ENCODE measurements at places on chromosomes 2 and 18. TPM values are rescaled to one million over a fixed set of nuclear protein-coding genes. Genes with fewer than 3 reads are reported as not detected.

GRCh38 chr2:99404039-99404796 is 67.0 kb downstream of the EIF5B start:
- peaks cover 6% of the 10 kb centered on the region for H3K36me3 ChIP-seq
- H3K27ac ChIP-seq: no peak overlapping the region
- peaks cover 2% of the 10 kb centered on the region for H3K4me1 ChIP-seq
- no peak overlapping the region for H3K4me3 ChIP-seq

- no peak overlapping the region for H3K4me3 ChIP-seq
- H3K27ac ChIP-seq: no peak overlapping the region
- DNase-seq: no peak
- H3K36me3 ChIP-seq: no peaks in the 10 kb centered on the region
These were observed 14.7 kb downstream of the DAW1 start for GRCh38 chr2:227886149-227886548.

Gene NCOA1
- total RNA-seq: 41.6 TPM

Gene TMEM169
- total RNA-seq: 0.72 TPM

Data from aorta (tissue), 5 donors.